ENCODE measurements at places on chromosomes 11 and 22.

DNA sequence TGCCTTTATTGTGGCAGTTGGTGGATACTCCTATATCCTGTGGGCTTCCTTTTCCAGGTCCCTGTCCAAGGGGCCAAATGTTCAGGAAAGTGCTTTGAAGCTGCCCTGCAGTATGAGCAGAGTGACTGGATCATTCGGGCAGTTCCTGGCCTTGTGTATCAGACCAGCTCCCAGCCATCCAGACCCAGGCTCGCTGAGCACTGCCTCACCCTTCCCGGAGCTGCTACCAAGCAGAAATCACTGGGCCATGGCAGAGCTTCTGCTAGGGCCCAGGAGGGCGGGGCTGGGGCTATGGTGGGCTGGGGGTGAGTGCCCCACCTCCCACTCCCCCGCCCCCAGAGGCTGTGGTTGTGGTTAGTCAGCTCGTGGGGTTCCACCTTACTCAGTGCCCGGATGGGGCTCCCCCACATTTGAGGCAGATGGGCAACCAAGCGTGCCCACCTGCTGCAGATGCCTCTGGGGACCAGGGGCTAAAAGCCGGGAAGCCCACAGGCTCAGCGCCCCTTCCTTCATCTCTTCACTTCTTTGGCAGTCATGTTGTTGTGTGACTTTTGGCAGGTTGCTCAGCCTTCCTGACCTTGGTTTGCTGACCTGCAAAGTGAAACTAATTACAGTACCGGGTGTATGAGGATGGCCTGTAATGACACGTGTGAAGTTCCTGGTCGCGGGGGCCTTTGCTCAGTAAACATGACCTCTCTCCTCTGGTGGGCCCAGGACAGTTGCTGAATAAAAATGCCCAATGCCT lies 2.1 kb upstream of the LRRC32 start:
- no peak for DNase-seq

GRCh38 chr11:78646564-78647185 lies 72.0 kb upstream of the NARS2 start:
- peak; percentile 60 for DNase-seq

- no peak for DNase-seq
These were observed 92.3 kb upstream of the SEPTIN5 start for GRCh38 chr22:19622061-19622441.

DNA sequence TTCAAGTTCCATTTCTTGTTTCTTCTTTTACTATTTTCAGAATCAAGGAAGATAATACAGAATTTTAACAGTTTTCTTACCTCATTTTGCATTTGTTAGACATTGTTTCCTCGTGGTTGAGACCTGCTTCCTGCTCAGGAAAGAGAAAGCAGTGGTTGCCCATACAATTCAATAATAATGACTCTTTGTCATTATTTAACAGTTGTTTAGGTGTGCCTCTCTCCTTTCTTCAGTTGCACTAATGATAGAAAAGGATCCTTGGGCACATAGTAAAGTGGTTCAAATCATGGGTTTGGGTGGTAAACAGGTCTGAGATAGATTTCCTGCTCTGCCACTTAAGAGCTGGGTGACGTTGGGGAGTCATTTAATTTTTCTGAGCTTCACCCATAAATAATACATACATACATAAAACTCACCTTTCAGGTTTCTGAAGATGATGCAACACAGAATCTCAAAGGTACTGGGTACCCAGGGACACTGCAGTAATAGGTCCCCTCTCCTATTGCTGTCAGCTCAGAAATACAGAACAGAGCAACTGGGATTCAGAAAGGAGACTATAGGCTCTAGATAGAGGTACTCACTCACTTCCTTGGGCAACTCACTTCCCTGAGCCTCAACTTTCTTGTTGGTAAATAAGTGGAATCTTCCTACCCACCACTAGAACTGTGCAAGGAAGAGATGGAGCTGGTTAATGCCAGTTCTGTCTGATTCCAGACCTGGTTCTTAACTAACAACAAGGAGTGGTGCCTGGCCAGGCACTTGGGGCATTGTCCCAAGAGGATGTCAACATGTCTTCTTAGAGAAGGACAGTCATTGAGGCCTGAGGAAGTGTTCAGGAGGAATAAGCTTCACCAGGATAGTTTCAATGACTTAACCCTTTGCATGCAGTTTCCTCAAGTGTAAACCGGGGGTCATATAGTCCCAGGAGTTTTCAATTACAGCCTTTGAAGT lies 34.9 kb downstream of the CD44 start:
- DNase-seq = no peak

DNA sequence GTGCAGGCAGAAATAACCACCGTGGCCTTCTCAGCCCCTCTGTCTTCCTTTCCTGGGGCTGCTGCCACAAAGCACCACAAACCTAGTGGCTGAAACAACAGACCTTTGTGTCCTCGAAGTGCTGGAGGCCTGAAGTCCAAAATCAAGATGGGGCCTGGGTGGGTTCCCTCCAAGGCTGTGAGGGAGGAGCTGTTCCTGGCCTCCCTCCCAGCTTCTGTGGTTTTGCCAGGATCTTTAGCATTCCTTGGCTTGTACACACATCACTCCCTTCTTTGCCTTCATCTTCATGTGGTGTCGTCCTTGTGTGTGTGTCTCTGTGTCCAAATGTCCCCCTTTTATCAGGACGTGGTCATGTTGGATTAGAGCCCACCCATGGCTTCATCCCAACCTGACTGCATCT lies 29.0 kb upstream of the PARVG start:
- DNase-seq = no peak

DNA sequence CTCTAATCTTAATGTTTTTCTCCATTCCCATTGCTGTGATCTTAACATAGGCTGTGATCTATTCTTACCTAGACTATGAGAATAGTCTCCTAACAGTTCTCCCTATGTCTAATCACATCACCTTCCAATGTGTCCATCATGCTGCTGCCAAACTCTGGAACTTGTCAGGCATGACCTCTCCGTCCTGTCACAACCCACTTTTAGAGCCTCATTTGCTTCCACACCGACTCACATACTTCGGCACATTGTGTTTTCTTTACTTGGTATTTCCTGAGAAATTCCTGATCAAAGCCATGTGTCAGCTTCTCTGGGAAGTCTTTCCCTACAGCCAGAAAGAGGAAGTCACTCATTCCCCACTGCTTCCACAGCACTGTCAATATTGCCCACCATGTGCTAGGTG lies 40.5 kb upstream of the BIRC3 start:
- DNase-seq = no peak

DNA sequence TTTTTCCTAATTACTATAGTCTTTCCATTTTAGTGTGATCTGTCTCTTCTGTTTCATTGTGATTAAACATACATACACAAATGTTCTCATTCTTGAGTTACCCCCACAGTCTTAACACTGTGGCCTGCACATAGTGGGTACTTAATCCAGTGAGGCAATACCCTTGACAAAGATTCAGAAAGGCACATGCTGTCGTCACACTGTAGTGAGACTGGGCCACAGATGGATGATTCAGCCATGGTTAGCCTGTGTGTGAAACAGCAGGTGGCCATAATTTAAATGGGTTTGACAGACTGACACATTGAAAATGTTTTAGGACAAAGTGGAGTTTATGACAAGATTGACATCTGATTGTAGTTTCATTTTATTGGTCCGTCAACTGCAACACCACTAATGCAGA lies 313.1 kb downstream of the C11orf87 start:
- no peak for DNase-seq

GRCh38 chr11:116792869-116793771 lies 1.4 kb upstream of the APOA5 start:
- DNase-seq = no peak

- no peak for DNase-seq
These were observed 77.1 kb downstream of the DHCR7 start for GRCh38 chr11:71370895-71371673.

DNA sequence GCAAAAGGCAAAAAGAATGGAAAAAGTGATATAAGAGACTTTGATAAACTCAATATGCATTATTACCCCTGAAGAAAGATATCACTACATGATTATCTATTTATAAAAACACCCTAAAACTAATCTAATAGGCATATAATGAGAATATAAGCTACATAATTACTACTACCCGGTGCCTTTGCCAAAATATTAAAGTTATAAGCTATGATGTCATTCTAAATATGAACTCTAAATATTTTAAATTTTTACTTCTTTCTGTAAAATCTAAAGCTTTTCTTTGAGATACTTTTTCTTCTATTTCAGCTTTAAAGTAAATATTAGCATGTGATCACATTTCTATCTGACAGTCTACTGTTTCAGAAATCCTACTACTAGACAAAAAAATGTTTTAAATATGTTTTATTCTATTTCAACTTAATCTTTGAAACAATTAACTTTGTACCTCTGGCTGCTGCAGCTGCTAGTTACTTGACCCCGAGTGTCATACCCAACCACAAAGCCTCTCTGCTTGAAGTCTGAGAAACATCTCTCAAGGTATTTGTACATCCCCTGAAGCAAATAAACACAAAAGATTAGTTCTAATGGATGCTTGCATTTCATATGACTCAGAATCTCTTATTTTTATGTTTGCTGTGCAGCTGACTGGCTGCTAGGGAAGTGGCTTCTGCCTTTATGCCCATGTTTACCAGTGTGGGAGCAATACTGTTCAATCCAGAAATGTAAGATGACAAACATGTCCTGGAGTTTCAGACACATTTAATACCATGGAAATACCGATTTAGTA lies 26.8 kb downstream of the PGM2L1 start:
- DNase-seq = peak; percentile 75

DNA sequence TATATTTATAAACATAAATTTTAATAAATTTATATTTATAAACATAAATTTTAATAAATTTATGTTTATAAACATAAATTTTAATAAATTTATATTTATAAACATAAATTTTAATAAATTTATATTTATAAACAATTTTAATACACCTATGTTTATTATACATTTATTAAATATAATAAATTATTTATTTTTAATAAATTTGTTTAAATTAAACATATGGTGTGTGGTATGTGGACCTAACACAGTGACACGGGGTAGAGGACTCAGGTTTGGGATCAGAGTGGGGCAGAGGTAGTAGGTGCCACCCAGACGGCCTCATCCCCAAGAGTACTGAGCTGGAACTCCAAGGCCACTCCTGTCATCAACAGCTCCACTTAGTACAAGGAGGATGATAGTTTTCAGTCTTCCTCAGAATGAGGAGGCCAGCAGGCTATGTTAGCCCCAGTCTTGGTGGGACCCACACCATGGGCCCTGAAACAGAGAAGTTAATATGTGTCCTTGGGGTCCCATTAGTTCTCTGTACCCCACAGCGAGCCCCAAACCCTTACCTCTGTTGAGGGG lies 46.7 kb upstream of the BID start:
- DNase-seq = no peak

GRCh38 chr22:48372390-48372789 lies 1455.3 kb downstream of the BRD1 start:
- DNase-seq = no peak

DNA sequence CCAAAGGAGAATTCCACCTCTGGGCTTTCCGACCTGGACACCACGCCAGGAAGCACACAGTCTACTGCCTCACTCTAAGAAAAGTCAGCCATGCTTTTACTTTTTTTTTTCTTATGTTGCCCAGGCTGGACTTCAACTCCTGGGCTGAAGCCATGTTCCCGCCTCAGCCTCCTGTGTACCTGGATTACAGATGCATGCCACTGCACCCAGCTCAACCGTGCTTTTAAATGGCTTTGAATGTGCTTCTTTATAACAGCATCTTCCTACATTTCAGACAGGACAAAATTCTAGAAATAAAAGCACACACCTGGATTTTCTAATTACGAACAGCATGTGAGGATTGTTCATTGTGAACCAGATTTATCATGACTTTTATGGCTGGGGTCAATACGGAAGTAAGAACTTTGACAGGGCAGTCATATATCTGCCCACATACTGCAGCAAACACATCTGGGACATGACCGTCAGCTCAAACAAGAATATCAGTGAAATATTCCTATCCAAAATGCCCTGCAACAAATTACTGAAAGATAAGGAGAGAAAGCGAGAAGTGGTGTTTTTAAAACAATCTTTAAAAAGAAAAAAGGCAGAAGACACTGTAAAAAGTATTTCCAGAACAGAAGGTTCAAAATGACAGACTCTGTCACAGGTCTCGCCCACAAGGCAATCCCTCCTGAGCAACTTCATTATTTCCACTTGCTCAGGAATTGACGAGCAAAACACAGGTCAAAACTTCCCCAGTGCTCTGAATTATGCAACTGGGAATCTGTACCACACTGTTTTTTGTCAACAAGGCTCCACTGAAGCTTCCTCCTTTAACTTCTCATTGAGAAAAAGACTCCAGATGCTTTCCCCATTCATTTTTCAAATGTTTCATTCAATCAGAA lies 42.1 kb downstream of the PACSIN2 start:
- DNase-seq = no peak

DNA sequence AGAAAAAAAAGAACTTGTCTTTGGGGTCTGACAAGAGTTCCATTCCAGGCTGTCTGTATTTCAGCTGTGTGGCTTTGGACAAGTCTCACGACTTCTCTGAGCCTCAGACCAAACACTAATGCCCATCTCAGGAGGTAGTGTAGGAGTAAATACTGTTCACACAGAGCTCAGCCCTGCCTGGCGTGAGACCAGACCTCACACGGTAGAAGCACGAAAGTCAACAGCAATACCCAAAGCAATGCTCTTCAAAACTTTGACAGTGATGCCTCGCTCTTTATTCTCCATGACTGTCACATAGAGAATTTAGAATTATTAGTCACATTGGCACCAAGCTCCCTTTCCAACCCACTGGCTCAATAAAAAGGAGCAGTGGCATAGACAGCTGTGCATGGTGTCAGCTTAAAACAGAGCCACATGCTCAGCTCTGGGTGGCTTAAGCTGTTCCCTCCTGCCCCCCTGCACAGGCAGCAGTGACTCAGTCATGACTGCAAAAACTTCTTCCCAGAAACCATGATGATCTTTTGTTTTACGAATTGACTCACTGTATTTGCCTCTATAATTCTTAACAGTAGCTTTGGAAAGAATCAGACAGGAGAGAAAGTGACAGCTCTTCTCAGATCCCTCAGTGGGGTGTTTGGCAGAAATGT lies 74.0 kb upstream of the PHF21B start:
- no peak for DNase-seq

- DNase-seq = no peak
These were observed 41.8 kb downstream of the MMP20 start for GRCh38 chr11:102583141-102583873.

GRCh38 chr11:19478891-19479290 lies 233.7 kb upstream of the NAV2 start:
- no peak for DNase-seq

- DNase-seq = no peak
These were observed 332.4 kb downstream of the TBC1D22A start for GRCh38 chr22:47094861-47095330.

GRCh38 chr22:18115906-18116371 lies 5.3 kb downstream of the TUBA8 start:
- DNase-seq = no peak

DNA sequence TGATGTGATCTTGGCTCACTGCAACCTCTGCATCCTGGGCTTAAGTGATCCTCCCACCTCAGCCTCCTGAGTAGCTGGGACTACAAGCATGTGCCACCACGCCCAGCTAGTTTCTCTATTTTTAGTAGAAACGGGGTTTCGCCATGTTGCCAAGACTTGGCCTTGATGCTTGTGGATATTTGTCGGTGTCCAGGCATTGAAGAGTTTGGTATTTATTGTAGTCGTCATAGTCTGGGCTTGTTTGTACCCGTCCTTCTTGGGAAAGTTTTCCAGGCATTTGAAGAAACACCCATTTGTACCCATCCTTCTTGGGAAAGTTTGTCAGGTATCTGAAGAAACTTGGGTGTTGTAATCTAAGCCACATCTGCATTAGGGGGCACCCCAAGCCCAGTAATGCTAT lies 28.7 kb downstream of the FCHSD2 start:
- DNase-seq = no peak

GRCh38 chr11:63652671-63653070 lies 18.5 kb downstream of the ATL3 start:
- no peak for DNase-seq

Data from A549 (cell line).